BE2C (cell line): ENCODE measurements at places on chromosomes 1 and 21.
A peak's percentile ranks its signal among the peaks of the same experiment; 100 is the strongest.

DNA sequence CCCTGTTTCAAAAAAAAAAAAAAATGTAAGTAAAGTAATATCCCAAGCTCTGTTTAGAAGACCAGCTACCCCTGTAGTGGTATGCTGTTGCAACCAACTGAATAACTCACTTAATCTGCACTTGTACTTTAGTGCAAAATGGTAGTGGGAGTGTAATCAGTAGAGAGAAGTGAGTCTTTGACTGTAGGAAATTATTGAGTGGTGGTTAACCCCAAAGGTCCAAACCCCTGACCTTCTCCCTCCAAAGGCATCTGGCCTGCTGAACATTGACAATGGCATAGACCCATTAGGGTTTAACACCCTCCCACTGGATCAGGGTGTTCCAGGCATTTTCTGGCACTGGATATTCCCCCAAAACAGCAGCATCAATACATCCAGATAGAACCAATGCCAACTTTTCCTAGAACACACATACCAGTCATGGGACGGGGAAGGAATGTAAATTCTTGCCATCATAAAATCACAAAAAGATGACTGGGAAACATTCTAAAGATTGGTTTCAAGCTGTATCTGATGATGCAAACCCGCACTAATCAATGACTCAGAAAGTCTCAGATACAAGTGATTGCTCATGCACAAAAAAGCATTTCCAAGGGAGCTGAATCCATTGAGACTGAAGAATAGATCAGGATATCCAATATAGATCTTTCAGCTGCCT lies 110.3 kb downstream of the MRPL39 start:
- DNase-seq, result no peak

DNA sequence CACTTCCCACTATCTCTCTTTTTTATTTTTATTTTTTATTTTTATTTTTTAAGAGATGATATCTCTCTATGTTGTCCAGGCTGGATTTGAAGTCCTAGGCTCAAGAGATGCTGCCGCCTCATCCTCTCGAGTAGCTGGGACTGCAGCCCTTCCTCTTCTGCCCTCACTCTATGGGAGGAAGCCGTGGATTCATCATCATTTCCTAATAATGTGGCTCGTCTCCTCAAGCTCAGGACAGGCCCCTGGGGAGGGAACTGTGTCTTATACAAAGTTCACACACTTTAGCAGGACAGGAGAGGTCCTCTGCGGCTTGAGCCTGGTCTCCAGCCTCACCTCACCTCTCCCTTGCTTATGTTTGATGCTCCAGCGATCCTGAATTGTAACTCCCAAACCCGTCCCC lies 16.5 kb upstream of the IFFO2 start:
- no peak for DNase-seq

GRCh38 chr1:17137441-17137840 lies 18.2 kb upstream of the PADI2 start:
- no peak for DNase-seq

DNA sequence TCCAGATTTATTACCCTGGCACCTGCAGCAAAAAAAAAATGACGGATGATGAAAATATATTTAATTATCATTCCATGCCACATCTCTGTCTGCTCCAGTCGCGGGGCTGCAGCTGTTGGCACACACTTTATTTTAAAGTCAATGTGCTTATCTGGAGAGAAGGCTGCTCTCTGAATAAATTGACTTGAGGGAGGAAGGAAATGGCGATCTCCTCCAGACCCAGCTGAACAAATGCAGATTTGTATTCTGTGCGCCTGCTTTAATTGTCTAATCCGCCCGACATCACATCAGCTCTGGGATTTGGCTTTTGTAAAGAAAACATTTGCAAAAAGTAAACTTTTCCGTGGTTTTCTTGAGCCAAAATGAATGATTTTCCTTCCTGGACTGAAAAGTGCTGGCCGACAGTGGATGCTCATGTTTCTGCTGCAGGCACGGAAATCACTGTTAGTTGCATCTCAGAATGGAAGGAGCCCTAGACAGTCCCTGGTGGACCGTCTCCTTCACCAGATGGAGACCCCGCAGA lies 150.2 kb downstream of the CAMTA1 start:
- peak; percentile 21 for DNase-seq

DNA sequence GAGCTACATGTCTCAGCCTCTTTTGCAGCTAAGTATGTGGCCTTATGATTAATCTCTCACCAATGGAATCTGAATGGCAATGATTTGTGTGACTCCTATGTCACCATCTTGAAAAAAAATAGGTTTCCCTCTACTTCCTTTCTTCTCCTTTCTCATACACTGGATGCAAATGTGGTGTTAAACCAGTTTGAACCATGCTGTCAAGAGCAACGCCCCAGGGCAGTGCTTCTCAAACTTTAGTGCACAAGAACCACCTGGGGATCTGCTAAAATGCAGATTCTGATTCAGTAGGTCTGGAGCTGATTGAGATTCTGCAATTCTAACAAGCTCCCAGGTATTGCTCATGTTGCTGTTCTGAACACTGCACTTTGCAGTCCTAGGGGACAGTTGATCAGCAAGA lies 44.7 kb upstream of the ZNF644 start:
- DNase-seq, result no peak

DNA sequence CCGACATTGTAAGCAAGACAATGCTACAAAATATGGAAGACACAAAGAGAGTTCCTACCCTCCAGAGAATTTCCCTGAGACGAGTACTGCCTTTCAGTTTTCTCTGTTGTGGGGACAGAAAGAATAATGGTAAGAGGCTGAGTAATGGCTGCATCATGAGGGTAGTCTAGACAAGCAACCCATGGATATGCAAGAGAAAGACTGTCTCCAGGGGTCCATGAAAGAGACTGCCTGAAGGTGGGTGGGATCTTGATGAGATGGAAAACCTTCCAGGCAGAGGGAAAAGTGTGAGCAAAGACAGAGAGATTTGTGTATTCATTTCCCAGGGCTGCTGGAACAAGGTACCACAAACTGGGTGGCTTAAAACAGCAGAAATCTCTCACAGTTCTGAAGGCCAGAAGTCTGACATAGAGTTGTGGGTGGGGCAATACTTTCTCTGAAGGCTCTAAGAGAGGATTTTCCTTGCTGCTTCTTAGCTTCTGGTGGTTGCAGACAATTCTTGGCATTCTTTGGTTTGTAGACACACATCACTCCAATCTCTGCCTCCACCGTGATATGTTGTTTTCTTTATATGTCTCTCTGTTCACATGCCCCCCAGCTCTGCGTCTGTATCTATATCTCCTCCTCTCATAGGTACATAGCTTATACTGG lies 41.4 kb downstream of the ANP32E start:
- no peak for DNase-seq

DNA sequence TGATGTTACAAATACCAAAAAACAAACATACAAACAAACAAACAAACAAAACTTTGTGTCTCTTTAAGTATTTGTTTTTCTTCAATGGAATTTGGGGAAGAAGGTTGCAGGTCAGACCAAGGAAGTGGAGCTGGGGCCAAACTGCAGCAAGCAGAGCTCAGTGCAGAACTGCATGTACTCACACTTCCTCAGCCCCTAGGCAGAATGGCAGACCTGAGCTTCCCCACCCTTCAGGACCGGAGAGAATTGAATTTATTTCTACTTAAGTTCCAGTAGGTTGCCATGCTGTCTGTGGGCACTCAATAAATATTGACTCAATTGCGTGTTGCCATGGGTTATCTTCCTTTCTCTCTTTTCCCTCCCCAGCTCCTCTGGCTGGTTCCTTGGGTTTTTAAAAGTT lies 173.6 kb downstream of the PTGER3 start:
- no peak for DNase-seq

- DNase-seq, result no peak
Measured at GRCh38 chr1:30788580-30789387, 31.2 kb upstream of the LAPTM5 start.

DNA sequence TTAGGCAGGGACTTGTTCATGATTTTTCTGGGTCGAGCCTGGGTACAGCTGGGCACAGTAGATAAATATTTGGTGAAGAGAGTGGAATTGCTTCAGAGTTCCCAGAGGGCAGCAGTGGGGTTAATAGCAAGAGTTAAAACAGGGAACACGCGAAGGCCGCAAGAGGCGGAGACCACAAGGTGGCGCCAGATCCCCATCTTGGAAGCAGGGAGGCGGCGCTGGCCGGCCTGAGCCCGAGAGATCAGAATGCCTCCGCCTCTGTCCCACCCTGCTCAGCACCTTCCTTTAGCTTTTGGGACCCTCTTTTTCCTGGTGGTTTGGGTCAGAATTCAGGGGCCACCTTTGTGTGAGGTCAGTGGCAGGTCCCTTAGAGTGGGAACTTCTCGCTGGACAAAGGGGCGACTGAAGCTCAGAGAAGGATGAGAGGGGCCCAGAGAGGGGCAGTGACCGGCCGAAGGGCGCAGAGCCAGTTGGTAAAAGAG lies 6.5 kb upstream of the PADI2 start:
- peak; percentile 79 for DNase-seq

GRCh38 chr1:178133239-178133989 lies 39.5 kb downstream of the RASAL2 start:
- no peak for DNase-seq

DNA sequence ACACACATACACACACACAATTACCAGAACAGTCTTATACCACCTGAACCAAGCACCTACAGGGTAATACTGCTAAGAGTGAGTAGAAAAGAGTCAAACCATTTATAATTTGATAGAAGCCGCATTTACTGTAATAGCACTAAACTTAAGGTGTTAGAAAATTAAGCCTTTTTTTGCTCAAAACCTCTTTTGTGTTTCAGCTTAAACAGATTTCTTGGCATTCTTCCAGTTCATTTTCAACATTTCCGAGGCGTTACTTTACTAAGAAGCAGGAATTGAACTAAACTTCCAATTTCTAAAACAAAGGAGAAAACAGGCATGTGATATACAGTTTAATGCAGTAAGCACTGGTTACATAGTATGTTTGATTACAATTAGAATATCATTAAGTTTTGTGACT lies 387.2 kb downstream of the NCAM2 start:
- DNase-seq, result no peak

DNA sequence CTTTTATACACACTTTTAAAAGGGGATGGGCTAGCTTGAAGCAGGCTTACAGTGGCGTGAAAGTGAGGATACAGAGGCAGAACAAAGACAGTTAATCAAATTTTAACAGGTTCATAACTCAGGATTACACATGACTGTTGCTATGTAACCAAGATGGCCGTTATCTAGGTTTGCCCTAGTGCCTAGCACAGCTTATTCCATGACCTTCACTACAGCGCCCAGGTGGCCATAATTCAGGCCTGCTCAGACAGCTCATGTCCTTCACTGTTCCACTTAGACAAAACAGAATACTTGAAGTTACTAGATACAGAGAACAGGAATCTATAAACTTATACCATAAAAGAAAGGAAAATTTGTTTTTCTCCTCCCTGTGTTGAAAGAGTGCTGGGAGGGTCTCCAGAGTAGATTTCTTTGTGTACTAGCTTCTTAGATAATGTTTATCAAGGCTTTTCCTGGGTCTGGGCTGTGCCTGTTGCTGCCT lies 6.2 kb upstream of the SPRR2F start:
- no peak for DNase-seq

- no peak for DNase-seq
Measured at GRCh38 chr1:91799863-91800262, 86.1 kb downstream of the TGFBR3 start.

GRCh38 chr1:206002871-206003801 lies at the start of gene RAB7B:
RAB7B (minus strand) TSS chr1:206003395; CDS start chr1:205994135, 9,260 bp downstream.
- no peak for DNase-seq

- DNase-seq, result peak; percentile 13
Measured at GRCh38 chr1:40450495-40451237, 390 bp downstream of the ZFP69B start.

- no peak for DNase-seq
Measured at GRCh38 chr1:210850556-210850955, 283.4 kb downstream of the KCNH1 start.

DNA sequence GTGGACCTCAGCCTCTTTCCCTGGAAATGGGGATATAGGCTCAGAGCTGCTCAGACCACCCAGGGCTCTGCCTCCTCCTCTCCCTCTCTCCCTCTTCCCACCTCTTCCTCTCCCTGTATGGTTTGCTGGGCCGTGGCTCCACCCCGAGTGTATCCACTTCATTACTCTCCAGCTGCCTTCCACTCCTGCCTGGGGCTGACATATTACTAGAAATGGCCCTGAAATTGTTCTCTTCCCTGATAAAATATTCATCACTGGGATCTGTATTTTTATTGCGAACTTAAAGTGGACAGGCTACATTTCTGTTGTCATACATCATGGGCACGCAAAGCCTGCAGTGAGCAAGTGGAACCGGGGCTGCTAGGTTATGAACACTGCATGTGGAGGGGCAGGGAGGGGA lies 225.0 kb downstream of the HHAT start:
- DNase-seq, result no peak

GRCh38 chr21:26920055-26920454 lies 46.8 kb downstream of the ADAMTS5 start:
- DNase-seq, result no peak

DNA sequence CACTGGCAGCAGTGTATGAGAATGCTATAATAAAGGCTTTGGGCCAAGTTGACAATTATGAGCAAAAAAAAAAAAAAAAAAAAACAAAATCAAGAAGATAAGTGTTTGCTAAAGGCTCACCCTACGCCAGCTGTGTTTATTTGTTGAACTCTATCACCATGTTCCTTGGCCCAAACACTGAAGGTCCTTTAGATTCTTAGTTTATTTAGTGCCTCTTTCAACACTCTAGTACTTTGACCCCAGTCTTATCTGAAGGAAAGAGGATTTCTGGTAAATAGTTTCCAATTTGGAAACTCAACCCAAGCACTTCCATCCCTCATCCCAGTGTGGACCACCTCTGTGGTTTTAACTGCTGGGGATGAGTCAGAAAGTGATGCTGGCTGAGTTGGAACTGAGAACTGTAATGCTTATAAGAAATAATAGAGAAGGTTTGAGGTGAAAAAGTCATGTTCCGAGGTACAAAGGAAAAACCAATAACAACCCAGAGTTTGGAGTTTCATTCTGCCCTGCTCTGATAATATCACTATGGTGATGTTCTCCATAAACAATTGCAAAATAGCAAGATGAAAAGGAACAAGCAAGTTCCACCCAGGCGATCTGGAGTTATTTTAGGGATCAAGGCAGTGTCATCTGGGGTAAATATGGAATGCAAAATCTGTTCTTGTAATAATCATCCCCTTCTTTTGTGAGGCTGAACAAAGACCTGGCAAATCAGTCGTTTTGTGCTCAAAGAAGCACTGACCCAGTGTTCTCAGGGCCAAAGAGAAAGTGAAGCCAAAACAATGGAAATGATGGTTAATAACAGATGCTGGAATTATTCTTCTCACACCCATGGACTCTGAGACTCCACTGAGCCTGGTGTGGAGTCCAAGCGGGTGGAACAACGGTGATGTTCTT lies 19.7 kb upstream of the CAPZB start:
- DNase-seq, result no peak

- no peak for DNase-seq
Measured at GRCh38 chr1:52798331-52798730, 44.2 kb upstream of the ZYG11A start.

GRCh38 chr1:7063981-7064380 lies 278.7 kb downstream of the CAMTA1 start:
- no peak for DNase-seq

DNA sequence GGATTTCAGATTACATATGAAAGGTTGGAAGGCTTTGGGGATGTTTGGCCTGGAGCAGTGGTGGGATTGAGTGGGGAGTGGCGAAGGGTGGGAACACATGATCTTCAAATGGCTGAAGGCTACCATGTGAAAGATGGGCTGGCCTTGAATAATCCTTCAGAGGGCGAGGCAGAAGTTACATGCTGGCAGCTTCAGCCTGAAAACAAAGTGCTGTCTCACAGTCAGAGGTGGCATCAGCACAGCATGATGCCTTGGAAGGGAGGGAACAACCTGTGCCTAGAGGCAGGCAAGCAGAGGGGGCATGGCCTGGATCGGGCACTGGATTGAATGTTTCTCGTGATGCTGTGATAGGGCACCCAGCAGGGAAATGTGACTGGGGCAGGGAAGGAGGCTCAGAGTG lies 130.8 kb downstream of the BEND5 start:
- DNase-seq, result no peak
